ENCODE measurements at places on chromosomes 11 and 22.

DNA sequence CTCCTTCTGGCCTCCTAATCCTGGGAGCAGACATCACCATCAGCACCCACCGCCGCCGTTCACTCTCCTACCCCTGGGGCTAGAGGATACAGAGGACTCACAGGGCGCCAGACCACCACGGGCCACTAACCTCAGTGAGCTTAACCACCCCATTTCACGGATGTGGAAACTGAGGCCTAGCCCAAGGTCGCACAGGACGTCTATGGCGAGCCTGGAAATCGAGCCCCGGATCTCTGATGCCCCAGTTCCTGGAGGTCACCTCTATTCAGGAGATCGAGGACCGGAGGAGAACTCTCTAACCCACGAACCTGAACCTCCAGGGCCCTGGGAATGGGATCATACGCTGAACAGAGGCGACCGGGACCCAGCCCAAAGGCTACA, 349 bp downstream of the TIMM10 start:
- no peak for DNase-seq

DNA sequence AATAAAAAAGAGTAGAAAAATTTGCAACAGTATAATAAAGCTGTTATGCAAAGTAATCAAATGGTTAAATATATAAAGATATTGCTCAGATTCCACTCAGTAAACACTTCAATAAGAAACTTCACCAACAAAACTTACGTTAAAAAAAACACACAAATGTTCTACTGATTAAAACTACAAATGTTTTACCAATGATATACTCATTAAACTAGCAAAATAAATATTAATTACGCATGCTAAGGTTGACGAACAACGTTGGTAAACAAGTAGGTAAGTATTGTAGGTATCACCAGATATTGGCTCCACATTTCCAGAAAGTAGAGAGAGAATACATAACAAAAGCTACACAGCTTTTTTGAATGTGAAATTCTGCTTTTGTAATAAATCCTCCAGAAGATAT, 12.6 kb downstream of the RDX start:
- no peak for DNase-seq

DNA sequence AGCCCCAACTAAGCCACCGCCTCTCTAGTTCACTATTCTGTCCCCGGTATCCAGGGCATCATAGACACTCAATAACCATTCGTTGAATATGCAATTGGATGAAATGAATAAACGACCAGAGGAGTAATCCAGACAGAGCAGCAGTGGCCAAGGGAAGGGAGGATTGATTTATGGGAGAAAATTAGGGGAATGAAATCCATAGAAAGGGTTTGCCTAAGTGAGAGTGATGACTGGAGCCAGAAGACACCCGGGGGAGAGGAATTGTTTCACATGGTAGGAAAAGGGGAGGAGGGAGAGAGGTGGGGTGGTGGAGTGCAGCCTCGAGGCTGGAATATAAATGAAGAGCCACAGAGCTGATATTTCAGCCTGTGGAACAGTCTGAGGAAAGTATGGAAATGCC, 168.2 kb downstream of the COMMD9 start:
- DNase-seq = no peak

DNA sequence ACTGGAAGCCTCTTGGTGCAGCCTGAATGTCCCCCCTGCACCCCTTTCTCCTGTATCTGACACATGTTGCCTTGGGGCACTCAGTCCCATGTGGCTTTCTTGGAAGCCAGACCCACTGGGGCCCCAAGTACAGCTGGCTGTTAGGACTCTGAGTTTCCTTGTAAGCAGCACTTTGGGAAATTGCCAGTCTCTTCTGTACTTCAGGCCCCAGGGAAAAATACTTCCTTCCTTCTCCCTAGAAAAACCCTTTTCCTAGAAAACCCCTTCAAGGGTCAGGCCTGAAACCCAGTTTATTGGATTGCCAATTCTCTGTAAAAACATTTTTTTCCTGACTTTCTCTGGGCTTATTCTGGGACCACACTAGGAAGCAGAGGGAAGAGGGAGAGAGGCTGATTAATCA, 360.3 kb downstream of the TENM4 start:
- DNase-seq = no peak

DNA sequence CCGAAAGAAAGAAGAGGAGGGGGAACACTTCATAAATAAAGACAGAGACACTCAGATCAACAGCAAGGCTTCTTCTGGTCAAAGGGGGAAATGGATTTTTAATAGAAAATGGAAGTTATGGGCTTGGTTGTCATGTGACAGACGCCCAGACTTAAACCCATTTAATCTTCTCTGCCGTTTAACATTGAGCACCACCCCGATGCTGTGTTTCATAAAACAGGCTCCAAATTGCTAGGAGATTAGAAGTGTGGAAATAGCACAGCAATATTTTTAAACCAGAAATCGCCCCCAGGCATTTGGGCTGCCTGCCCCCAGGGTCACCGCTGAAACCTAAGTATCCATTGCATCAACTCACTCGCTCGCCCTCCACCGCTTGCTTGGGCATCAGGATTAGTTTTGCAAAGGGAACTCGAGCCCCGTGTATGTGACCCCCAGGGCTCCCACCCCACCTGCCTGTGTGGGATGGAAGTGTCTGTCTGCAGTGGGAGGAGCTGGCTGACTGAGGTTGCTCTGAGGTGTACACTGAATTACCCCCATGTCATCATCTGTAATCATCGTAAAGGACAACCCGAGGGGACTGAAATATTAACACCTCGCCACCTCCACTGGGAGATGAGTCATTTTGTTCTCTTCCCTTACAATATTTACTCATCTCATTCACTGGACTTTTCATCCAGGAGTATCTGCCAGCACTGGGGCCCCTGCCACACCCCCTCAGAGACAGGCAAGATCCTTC, 10.7 kb downstream of the DSCAML1 start:
- DNase-seq = no peak

- DNase-seq = no peak
Observed at GRCh38 chr22:31945443-31945855, 1.1 kb downstream of the YWHAH start.

GRCh38 chr11:28903716-28904115, 795.5 kb downstream of the METTL15 start:
- DNase-seq = no peak

DNA sequence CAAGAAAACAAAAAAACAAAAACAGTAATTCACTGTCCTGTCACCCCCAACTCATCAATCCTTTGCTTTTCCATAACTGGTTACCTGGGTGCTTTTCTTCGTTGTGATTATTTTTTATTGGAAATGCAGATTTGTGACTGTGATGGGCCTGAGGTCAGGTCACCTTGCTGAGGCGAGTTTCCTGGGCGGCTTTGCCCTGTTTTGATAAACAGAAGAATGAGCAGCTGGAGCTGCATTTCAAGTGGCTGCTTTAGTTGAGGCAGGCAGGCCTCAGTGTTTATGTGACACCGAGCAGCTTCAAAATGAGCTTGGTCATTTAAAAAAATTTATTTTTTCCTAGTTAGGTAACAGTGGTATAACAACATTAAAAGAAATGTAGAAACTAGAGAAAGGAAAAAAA, 22.2 kb downstream of the PTPRJ start:
- DNase-seq = no peak

DNA sequence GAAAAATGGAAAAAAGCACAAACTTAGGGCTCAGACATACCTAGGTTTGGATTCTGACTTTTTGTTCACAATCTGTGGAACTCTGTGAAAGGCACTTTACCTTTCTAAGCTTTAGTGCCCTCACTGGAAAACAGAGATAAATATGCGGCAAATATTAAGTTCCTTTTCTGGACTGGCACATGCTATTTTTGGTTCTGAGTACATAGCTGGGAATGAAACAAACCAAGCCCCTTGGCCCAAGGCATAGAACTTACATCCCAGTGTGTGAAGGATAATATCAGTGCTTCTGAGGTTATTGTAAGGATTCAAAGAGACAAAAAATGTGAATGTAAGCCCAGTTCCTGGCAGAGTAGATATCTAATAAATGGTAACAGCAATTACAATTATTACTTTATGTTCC, 227.5 kb downstream of the ADAMTS15 start:
- no peak for DNase-seq

DNA sequence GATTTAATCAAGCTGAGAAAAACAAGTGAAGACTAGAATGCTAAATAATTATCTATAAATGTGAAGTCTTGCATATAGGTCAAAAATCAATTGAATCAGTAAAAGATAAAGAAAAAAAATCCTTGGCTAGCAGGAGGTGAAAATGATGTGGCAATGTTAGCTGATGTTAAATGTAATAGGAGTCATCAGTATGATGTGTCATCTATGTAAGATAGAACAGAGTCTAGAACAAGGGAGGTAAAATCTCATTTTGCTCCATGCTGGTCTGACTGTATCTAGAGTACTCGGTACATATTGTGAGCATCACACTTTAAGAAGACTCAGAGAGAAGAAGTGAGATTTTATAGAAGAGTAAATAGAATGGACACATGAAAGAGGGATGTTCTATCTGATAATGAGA, 721.2 kb downstream of the ETS1 start:
- no peak for DNase-seq

- no peak for DNase-seq
Observed at GRCh38 chr22:41557401-41558240, 3.2 kb upstream of the CSDC2 start.

GRCh38 chr11:59206635-59207034, 6.1 kb downstream of the MPEG1 start:
- no peak for DNase-seq

DNA sequence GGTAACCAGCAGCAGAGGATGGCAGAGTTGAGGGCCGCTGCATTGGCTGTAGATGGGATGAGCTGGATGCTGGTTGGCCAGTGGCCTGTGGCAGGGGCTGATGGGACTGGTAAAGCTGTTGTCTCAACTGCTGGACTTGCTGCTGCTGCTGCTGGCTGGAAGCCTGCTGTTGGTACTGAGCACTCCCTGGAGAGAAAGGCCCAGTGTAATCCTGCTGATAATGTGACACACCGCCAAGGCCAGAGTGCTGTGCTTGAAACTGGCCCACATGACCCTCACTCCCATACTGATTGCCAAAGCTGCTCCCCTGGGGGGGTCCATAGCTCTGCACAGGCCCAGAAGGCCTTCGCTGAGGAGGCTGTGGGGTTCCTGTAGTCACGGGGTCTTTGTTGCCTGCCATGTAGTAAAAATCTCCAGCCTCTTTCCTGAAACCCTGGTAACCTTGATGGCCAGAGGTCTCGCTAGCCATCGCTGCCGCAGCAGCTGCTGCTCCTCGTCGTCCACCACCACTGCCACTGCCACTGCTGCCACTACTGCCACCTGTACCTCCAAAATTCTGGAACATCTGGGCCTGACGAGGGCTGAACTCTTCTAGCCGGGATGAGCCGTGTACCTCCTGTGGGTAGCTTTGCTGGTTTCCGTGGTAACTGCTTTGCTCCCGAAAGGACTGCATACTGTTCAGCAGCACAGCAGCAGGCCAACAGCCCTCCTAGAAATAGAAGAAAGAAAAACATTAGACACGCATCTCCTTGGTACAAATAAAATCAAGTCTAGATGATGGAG, 55.6 kb downstream of the TCF20 start:
- DNase-seq = no peak

- DNase-seq = no peak
Observed at GRCh38 chr11:456533-456932, 6.5 kb downstream of the PTDSS2 start.

DNA sequence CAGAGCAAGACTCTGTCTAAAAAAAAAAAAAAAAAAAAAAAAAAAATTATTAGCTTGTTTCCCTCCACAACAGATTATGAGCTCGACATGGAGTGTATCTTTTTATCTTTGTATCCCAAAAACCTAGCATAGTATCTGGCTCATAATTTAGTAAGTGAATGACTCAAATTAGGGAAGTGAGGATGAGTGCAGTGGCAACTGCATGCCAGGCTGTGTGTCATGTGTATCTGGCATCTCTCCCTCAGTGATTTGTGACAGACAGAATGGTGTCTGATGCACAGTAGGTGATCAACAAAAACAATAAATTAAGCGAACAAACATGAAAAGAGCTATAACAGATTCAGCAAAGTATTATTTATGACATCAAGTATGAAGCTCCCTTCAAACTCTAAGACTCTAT, 7.2 kb downstream of the STK33 start:
- no peak for DNase-seq

- no peak for DNase-seq
Observed at GRCh38 chr22:43796567-43796966, 15.5 kb downstream of the EFCAB6 start.

- no peak for DNase-seq
Observed at GRCh38 chr11:9726321-9727022, 62.6 kb downstream of the SWAP70 start.

DNA sequence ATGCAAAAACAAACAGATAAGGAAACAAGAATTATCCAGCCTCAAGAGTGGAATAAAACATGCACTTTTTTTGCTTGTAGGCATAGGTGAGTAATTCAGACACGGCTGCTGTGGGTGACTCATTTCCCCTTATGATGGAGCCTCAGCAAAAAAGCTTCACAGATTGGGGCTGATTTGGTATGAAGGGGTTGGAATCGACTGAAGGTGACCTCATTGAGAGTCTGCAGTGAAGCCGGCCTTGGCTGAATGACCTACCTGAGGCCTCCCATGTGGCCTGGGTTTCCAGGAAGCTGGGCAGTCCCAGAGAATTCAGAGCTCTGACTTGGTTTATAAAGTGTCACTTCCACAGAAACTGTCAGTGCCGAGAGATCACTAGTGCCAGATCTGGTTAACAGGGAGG, 34.2 kb upstream of the VPREB1 start:
- DNase-seq = peak; percentile 19

DNA sequence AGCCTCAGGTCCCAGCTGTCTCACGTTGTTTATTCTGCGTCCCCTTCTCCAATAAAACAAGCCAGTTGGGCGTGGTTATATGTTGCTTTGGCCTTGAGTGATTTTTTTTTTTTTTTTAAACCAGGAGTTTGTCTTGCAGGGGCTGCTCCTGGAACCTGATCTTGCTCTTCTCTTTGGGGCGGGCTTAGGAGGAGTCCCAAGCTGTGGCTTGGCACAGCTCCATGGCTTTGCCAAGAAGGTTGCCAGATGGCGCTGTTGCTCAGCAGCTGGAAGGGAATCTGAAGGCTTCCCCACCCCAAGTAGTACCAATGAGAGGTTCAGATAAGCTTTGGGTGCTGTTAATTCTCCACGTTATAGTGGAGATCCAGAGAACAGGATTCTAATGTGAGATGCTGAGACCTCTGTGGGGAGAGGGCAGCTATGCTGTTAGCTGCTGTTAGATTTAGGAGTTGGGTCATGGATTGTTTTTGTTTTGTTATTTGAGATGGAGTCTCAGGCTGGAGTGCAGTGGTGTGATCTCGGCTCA, 2.0 kb upstream of the FERMT3 start:
- DNase-seq = peak; percentile 72

- DNase-seq = no peak
Observed at GRCh38 chr11:13276454-13276831, 1.1 kb upstream of the BMAL1 start.
